ENCODE measurements at places on chromosomes 16 and 17. TPM values are rescaled to one million over a fixed set of nuclear protein-coding genes. Genes with fewer than 3 reads are reported as not detected.

Gene KRTAP1-5
- not detected for total RNA-seq

Gene TMEM231
- 6.6 TPM for total RNA-seq

Gene DOC2A
- 0.66 TPM for total RNA-seq

Gene VMO1
- 0.63 TPM for total RNA-seq

Gene ITGAL
- 2.4 TPM for total RNA-seq

Gene GPS1
- 85.9 TPM for total RNA-seq

Gene LRRC45
- total RNA-seq: 4.3 TPM

Gene WNT9B
- 0.85 TPM for total RNA-seq

Gene SCN4A
- total RNA-seq: 1.2 TPM

Gene KCNH6
- not detected for total RNA-seq

Gene RAMP2
- total RNA-seq: 37.7 TPM

Gene CHD9NB
- 0.77 TPM for total RNA-seq

Gene NPTX1
- total RNA-seq: not detected

Gene HS3ST6
- total RNA-seq: not detected

Gene UTS2R
- 1.4 TPM for total RNA-seq

Gene TMEM88
- total RNA-seq: 26.4 TPM

Gene YBX2
- total RNA-seq: 0.77 TPM

Gene SOX9
- total RNA-seq: 15.0 TPM

Gene C1QL1
- 0.74 TPM for total RNA-seq

Gene SMG6
- total RNA-seq: 22.1 TPM

Gene DLX4
- total RNA-seq: not detected

Gene TAX1BP3
- total RNA-seq: 165 TPM

Gene KRTAP9-4
- total RNA-seq: not detected

Gene KRT28
- total RNA-seq: not detected

Gene CMTM4
- total RNA-seq: 11.3 TPM

Gene ABCA8
- 35.5 TPM for total RNA-seq

Gene ITFG1
- 71.3 TPM for total RNA-seq

Gene LRRC37A3
- total RNA-seq: 3.5 TPM

Gene TP53TG3
- total RNA-seq: not detected

Gene CIITA
- total RNA-seq: 9.4 TPM

Gene CAVIN1
- 205 TPM for total RNA-seq

Gene FA2H
- not detected for total RNA-seq

Gene RNF227
- total RNA-seq: 1.0 TPM

Measured in left ventricle myocardium inferior (tissue), 1 donor.